ENCODE measurements at places on chromosomes 6 and 20.

GRCh38 chr6:20479526-20479925, 54.7 kb upstream of the CDKAL1 start:
- DNase-seq = no peak

DNA sequence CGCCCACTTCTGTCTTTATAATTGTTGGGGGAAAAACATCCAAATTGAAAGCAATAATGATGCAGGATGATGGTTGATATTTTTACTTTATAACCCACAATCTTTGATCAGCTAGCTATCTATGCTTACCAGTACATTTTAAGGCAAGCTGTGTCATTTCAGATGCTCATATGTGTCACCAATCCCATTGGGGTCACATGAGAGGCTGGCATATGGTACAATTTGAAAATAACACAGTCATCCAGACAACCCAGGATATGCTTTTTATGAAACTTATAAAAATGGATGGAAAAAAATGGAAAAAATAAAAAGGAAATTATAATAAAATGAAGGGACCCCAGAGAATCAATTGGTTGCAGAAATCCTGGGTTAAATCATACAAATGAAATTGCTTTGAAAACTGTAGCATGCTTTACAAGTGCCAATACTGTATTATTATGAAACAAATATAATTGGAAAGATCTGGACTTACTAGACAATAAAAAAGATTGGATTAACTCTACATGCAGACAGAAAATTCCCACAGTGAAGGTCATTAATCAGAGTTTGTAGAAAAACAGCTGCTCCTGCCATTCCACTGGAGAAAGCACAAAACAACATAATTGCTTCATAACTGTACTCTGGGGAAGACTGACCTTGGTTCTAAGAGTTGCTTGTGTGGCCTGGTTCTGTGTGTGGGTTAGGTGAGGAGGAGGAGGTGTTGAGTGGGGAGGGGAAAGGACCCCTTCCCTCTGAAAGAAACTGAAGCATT, 13.3 kb upstream of the PRIM2 start:
- no peak for DNase-seq

DNA sequence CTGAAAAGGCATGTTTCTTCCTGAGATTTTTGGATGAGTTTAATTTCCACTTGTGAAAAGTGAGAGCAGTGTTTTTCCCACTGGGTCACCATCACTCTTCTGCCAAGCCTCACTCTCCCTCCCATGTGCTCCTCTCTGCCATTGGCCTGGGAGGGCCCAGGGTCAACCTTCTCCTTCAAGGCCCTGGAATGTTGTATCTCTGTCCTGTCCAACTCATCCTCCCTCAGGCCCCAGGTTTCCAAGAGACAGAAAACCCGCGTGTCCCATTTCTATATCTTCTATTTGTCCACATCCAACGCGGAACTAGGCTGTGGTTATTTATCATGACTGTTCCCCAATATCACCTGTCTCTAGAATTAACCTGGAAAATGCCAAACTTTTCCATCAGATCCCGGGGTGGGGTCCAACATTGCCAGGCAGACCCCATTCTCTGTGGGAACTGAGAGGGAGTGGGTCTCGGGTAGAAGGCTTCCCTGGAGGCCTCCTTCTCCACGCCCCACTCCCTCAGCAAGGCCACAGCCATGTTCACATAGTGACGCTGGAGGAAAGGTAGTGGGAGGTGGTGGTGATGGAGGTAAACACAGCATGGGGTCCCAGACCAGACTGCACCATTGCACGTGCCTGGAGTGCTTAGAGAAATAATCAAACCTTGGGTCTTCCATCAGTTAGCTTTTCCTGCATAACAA, 173.5 kb downstream of the SCP2D1 start:
- DNase-seq = no peak

DNA sequence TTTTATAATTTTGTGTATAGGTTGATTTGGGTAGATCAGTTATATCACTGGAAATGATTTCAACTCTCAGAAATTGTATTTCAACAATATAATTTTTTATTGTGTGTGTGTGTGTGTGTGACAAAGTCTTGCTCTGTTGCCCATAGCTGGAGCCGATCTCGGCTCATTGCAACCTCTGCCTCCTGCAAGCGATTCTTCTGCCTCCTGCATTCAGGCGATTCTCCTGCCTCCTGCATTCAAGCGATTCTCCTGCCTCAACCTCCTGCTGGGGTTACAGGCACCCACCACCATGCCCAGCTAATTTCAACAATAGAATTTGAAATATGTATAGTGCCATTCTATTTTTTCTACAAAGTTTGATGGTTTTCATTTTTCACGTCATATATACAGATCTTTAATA, 24.1 kb downstream of the AFDN start:
- DNase-seq = no peak

- no peak for DNase-seq
These were observed 402.2 kb upstream of the IRAK1BP1 start for GRCh38 chr6:78465059-78465634.

All from stimulated activated CD4-positive, alpha-beta T cell treated with anti-CD3 and anti-CD28 coated beads, TNF-alpha, amount 100 ng/mL, for 1 hour (primary cell).